ENCODE measurements at places on chromosomes 7 and 10.

- DNase-seq, result no peak
Measured at GRCh38 chr10:84763965-84764364, 435.6 kb downstream of the CCSER2 start.

GRCh38 chr7:55367283-55367840 is 2.2 kb downstream of the LANCL2 start:
- no peak for DNase-seq

DNA sequence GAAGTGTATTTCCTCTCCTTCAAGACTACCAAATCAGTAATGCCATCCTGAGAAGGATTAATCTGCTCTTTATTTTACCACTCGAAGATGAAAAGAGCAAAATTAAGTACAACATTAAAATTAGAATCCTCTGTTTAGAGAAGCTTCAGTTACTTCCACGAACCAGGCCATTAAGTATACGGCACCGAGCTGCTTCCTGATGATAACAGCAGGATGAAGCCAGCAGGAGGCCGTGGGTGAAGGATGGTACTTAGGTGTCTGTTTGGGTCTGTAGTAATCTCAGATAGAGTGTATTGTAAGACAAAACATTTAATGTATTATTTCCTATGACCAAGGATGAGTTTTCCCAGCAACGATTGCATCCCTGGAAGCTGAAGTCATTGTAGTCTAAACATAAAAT is 362.8 kb downstream of the SFMBT2 start:
- no peak for DNase-seq

- DNase-seq, result no peak
Measured at GRCh38 chr10:125216861-125217260, 56.5 kb upstream of the CTBP2 start.

DNA sequence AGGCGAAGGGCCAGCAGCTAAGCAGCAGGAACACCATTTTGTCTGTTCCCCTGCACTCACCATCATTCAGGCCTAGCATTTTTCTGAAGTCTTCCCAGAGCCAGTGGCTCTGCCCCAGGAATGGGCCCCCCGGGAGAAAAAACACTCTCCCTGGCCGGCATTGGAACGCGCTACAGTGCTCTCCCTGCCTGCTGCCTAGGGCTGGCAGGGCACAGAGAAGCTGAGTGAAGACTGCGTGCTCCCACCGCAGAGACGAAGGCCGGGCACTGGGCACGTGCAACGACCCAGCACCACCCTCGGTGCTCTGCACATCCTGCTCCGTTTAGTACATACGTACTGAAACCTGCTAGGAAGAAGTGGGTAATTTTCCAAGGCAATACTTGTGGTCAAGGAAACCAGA is 34.4 kb downstream of the HSPA12A start:
- DNase-seq, result peak; percentile 15

GRCh38 chr10:126156012-126156411 is 232.3 kb downstream of the ADAM12 start:
- DNase-seq, result no peak

DNA sequence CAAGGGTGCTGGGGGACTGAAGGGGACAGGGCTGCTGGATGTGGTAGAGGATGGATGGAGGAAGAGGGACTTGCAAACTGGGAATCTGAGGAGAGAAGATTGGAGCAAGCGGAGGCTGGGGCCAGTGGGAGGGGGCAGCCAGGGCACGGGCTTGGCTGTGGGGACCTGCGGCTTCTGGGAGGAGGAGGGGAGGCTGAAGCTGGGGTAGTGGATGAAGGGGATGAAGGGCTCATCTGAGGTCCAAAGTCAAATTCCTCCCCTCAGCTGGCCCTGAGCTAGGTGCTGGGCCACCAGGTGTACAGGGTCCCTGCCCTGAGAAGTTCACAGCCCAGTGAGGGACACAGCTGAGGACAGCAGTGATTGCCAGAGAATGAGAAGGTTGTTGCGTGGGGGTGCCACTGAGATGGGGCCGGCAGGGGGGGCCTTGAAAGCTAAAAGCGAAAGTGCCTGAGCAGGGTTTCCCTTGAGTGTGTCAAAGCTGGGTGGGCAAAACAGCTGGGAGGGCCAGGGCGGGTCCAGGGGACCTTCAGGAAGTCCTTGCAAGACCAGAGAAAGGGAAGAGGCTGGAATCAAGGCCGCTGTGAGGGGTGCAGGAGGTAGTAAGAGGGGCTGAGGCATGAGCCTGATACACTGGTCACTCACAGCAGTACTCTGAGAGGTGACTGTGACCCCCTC is 75.2 kb downstream of the MYL10 start:
- no peak for DNase-seq

- no peak for DNase-seq
Measured at GRCh38 chr7:24197852-24198251, 86.1 kb upstream of the NPY start.

DNA sequence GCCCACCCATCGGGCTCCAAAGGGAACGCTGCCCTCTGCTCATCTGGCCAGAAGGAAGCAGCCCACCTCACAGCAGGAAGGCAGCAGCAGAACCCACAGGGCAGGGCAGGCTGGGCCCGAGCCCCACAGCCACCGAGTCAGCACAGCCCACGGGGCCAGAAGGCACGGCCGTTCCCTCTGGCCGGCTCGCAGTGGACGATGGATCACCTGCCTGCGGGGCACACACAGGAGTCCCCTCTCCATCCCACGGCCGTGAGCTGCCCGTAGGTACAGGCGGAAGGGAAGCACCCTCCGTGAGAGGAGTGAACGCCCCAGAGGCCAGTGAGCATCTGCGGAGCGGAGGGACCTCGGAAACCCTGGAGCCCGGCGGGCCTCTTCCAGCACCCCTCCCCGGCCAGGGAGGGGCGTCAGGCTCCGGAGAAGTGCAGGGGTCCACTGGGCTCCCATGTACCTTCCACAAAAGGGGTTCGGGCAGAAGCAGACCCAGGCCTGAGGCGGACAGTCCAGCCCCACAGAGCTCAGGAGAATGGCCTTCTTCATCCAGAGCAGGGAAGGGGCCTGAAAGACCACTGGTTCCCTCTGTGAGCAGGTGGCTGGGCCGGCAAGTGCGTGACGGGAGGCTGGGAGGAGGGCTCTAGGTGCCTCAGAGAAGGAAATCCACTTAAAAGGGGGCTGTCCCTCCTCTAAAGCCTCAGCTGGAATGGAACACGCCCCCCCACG is 11.7 kb downstream of the NUDT1 start:
- no peak for DNase-seq

DNA sequence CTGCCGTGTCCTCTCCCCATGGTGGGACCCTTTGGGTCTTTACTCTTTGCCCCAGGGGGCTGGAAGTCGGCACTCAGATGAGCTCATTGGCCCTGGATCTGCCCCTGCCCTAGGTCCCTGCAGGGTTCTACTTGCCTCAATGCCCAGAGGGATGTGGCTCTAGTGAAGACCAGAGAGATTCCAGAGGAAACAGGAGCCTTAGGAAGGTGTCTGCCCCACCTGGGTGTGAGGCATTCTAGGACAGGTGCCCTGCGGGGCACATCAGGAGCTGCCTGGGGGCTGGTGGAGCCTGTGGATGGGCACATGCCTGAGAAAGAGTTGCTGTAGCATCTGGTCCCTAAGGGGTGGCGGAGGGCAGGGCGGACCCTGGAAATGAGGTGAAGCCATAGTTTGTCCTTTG is 128.6 kb downstream of the ADCY1 start:
- no peak for DNase-seq

- DNase-seq, result peak; percentile 46
Measured at GRCh38 chr10:78960316-78960800, 108.4 kb upstream of the ZMIZ1 start.

GRCh38 chr10:80187465-80188409 is 17.6 kb downstream of the ANXA11 start:
- DNase-seq, result no peak

DNA sequence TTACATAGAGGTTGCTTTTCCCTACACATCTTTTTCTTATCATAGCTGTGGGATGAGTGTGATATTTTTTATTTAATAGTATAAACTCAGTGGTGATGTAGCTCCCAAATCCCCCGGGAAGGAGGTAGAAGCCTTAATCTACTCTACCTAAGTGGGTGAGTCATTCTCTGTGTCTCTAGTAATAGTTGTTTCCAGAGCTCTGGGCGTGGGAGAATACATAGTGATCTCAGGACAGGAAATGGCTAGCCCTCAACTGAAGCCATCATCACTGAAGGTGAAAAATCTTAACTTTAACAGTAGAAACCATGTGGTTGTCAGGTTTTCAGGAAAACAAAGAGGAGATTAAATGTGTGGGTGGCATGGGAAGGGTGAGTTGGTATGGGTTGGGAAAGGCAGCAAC is 278.4 kb downstream of the ANKRD30A start:
- DNase-seq, result no peak

- DNase-seq, result no peak
Measured at GRCh38 chr7:95725205-95725604, 47.1 kb upstream of the DYNC1I1 start.

DNA sequence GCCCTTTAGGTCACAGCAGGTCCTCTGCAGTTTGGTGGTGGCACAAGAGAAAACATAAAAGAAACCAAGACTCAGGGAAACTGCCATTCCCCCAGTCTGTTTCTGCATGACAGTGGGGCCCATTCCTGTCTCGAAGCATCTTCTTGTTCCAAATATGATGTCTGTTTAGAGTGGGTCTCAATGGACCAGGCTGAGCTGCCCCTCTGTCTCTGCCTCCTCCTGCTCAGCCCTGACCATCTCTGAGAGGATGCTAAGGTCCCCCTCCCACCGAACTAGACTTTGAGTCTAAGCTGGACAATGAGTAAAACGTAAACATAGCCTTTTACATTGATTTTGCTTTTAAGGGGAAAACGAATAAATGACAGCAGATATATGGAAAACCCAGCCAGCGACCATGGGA is 40.4 kb downstream of the CLEC2L start:
- DNase-seq, result no peak

DNA sequence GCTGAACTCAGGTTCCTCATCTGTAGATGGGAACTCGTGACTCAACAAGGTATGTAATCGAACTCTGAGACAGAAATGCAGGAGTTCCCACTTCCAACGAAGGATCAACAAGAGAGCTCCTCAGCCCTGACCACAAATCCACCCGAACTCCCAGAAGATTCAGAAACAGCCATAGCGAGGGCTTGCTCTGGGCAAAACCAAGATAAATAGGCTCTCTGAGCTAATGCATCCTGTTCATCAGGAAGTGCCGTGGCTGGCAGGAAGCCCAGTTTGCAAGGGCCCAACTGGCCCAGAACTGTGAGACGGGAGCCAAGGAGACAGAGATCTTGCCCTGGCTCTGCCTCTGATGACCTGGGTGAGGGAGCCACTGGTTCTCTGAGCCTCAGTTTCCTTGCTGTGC is 141.7 kb upstream of the PFKP start:
- DNase-seq, result no peak

DNA sequence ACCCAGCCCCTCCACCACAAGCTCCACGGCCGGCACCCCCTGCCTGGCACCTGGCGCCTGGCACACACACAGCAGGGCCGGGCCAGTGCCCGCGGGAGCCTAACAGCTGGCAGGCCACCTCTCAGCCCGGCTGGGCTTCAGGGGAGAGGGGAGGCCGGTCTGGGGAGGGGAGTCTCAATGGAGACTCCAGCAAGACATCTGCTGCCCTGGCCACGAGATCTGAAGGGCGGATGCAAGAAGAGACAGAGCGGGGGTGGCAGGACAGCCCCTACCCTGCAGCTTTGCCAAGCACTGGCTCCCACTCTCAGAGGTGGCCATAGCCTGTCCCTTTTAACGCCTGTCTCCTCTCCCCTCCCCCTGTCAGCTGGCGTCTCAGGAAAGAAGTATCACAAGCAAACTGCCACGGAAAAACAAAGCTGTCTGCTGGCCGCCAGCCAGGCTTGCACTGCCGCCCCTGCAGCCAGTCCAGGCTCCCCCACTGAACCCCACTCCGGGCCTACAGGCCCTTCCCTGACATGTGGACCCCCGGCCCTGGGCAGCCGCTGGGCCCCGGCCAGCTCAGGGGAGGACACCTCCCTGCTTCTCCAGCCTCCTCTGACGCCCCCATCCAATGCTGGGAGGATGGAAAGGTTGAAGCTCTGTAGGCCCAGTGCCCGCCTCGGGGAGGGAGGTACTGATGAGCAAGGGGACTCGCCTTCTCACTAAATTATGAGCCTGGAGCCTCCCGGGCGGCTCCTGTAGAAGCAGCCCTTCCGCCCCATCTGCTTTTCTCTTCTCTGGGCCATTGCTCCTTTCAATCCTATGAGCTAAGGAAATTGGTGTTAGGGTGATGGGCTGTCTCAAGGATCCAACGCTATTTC is 178.4 kb downstream of the ARHGAP12 start:
- peak; percentile 96 for DNase-seq

DNA sequence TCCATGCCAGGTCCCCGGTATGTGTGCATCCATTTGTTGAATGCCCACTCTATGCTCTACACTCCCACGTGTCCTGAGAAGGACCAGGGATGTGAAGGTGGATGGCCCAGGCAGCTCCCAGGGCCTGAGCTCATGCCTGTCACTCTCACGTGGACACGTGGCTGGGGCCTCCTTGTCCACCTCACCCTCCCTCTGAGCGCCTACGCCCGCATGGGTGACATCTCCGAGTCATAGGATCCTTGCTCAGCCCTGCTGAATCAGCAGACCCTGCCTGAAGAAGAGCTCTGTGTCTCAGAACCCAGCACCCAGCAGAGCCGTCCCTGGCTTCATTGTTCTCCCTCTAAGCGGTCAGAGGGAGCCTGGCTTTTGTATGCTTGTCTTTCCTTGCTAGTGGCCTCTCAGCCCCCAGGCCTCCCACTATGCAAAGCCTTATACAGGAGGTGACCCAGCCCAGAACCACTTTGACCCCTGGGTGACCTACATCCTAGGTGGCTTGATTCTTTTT is 107.9 kb upstream of the PPIF start:
- no peak for DNase-seq

DNA sequence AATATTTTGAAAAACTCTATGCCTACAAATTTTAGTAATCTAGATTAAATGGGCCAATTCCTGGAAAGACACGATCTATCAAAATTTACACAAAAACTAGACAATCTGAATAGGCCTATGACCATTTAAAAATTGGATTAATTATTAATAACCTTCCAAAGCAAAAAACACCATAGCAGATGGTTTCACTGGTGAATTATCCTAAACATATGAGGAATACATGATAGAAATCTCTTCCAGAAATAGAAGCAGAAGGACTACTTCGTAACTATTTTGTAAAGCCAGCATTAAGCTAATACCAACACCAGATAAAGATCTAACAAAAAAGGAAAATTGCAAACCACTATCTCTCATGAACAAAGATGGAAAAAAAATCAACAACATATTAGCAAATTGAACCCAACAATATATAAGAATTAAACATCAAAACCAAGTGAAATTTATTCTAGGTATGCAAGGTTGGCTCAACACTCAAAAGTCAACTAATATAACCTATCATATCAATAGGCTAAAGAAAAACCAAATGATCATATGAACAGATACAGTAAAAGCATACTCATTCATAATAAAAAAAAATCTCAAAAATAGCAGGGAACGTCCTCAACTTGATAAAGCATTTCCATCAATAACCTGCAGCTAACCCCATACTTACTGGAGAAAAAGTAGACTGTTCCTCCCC is 16.3 kb downstream of the WASL start:
- no peak for DNase-seq

GRCh38 chr10:126421756-126422256 is 33.5 kb upstream of the ADAM12 start:
- no peak for DNase-seq

GRCh38 chr10:123429706-123430221 is 236.4 kb upstream of the GPR26 start:
- no peak for DNase-seq
